ENCODE measurements at places on chromosomes 7 and 10.

GRCh38 chr10:4353059-4353655 is 472.9 kb upstream of the AKR1E2 start:
- no peak for DNase-seq

- DNase-seq, result no peak
These were observed 98.5 kb downstream of the SEC23IP start for GRCh38 chr10:119991066-119991465.

DNA sequence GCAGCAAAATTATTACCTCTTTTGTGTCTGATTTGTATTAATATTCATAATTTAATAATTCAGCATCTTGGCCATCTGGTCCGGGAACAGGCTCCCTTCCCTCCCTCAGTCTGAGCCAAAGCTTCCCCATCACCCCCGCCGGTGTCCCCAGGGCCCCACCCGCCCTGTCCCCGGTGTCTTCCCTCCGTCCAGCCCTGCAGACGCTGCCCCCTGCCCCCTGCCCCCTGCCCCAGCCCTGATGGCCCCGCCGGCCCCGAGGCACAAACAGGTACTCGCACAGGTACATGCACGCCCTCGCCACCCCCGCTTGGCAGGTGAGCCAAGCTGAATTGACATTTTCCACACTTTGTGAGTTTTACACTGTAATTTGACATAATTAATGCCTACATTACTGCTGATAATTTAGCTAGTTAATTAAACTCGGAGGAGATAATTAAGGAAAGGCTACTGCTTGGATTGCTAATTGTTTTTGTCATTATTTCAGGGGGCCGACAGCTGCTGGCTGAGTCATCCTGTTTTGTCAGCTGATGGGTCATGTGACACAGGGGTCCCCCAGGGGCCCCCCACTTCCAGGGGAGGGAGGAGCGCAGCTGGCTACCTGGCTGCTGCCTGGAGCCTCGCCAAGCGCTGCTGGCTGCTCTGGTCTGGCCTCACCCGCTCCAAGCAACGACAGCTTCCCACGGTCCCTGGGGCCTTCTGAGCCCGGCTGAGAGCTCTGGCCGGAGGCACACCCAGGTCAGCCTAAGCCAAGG is 36.6 kb downstream of the MICALL2 start:
- no peak for DNase-seq

DNA sequence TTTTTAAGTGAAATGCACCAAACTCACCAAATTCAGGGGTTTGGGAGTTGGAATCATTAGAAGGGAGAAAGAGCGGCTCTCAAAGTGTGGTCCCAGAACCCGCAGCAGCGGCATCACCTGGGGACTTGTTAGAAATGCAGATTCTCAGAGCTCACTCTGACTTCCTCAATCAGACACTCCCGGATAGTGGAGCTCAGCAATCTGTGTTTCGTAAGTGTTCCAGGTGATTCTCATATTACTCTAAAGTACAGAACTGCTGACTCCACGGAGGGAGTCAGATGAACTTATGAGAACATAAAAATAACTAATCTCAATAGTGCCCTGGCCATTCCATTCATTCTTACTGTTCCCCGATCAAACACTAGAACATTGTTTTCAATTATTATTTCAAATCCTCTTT is 358.7 kb upstream of the MYO3A start:
- no peak for DNase-seq

GRCh38 chr7:99782012-99782953 is 1.7 kb downstream of the CYP3A4 start:
- no peak for DNase-seq

GRCh38 chr7:121398246-121398645 is 2.1 kb upstream of the FAM3C start:
- no peak for DNase-seq

- DNase-seq, result no peak
These were observed 1151.7 kb upstream of the LRRN3 start for GRCh38 chr7:109939207-109939606.

GRCh38 chr7:123208793-123209192 is 9.0 kb upstream of the SLC13A1 start:
- DNase-seq, result no peak
